Pons (tissue), 1 donor: ENCODE measurements at places on chromosomes 11 and 22.

DNA sequence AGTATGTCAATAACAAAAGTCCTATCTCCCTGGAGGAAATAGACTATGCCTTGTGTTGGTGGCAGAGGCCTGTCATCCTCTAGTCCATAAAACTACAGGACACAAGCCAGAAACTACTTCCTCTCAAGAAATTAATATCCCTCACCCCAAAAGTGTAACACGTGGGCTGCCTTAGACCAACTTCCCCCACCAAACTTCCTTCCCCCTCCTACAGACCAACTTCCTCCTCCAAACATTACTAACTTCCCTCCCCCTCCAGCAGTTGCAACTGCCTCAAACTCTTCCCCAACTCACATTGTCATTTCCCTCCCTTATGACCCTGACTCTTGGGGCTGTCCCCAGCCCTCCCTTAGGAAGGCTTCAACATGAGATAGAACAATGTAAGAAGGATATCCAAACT, 6.3 kb downstream of the OR52K2 start:
- peak; percentile 76 for DNase-seq

- DNase-seq, result no peak
Observed at GRCh38 chr11:63262547-63262946, 19.1 kb upstream of the SLC22A25 start.

DNA sequence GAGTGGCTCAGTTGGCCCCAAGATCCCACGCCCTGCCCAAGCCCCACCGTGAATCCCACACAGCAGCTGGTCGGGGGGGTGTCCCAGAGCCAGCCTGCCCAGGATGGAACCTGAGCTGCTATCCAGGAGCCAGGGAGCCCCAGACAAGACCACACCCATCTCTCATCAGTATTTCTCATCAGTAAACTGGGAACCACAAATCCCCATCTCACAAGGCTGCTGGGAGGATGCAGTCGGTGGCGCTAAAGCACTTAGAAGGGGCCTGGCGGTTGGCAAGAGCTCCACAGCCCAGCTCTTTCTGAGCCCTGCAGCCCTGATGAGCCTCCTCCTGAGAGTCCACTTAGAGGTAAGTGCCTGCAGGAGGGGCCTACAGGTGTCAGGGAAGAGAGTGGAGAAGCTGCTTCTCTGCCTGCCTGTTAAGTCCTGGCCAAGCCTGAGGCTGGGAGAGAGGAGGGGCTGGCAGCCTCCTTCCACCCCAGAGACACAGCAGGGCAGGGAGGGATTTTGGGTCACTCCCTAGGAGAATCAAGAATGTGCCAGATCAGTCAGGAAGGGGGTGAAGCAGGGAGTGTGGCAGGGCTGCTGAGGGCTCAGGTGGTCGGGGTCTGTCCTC, 6.1 kb downstream of the FADS3 start:
- DNase-seq, result no peak

- no peak for DNase-seq
Observed at GRCh38 chr11:84899740-84900139, 727.4 kb downstream of the DLG2 start.

GRCh38 chr11:68251765-68252164, 20.0 kb downstream of the C11orf24 start:
- no peak for DNase-seq

- DNase-seq, result no peak
Observed at GRCh38 chr11:127269911-127270310, 269.3 kb upstream of the KIRREL3 start.

- DNase-seq, result no peak
Observed at GRCh38 chr22:19819208-19819910, 35.3 kb downstream of the GNB1L start.

DNA sequence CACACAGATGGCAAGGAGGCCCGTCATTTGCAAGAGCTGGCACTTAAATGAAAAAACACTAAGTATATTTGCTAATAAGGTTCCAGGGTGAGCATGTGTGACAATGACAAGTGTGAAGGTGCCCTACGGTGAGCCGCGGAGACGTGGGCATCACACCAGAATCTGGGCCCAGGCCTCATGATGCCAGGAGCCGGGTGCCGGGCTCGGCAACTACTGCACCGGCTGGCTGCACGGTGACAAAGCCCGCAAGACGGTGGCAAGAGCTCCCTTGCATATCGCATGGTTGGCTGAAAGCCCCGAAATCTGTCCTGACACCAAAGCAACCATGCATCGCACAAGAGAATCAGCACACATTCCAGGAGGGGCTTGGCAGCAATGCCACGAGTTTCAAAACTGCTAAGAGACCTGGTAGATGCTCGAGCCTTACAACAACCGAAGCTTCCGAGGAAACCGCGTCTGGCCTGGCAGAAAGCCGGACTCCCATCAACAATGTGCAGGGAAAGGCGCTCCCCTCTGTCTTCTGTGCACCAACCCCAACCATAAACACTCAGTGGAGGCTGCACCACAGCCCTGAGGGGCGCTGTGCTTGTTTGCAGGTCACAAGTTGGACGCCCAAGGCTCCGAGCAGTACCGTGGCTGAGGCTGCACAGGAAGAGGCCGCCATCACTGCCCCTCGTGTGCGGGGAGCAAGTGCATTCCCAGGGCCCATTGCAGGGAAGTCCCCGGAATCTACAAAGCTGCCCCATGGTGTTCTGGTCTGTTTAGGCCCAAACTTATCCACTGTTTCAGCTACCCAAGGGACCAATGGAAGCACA, 339.7 kb downstream of the CTTN start:
- DNase-seq, result no peak

DNA sequence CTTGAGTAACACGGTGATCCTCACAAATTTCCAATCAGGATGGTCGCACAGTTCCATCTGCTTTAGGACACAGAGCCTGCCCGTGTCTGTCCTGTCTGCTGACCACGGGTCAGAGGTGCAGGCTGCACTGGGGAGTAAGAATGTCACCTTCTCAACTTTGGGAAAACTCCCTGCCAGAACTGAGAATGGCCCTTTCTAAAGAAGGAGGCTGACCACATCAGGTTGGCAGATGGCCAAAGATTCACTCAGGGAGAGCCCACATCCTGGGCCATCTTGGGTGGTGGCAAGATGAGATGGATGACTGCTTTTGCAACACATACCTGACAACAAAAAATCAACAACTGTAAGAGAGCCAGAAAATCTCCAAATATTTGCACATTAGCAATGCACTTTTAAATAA, 101.9 kb downstream of the IGLL1 start:
- DNase-seq, result no peak
